Activated CD4-positive, alpha-beta T cell treated with anti-CD3 and anti-CD28 coated beads, Interleukin-2, amount 50 U/mL, for 4 hours (primary cell): ENCODE measurements at places on chromosomes 3 and 15.

- no peak for DNase-seq
These were observed 40.3 kb downstream of the WDR76 start for GRCh38 chr15:43867096-43867495.

GRCh38 chr15:48646331-48646730 is 822 bp upstream of the FBN1 start:
- no peak for DNase-seq

GRCh38 chr15:80204231-80204630 is 47.8 kb downstream of the CTXND1 start:
- no peak for DNase-seq

DNA sequence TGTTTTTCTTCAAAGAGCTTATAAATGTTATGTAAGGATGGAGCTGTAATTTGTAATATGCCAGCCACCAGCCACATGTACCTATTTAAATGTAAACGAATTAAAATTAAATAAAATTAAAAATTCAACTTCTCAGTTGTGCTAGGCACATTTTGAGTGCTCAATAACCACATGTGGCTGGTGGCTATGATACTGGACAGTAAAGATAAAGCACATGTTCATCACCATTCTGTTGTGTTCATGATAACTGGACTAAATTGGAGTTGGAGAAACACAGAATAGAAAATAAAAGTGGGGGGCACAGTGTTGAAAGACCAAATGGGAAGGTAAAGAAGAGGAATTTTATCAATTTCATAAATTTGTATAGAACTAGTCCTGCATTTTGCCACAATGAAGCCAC is 49.8 kb upstream of the DAZL start:
- no peak for DNase-seq

DNA sequence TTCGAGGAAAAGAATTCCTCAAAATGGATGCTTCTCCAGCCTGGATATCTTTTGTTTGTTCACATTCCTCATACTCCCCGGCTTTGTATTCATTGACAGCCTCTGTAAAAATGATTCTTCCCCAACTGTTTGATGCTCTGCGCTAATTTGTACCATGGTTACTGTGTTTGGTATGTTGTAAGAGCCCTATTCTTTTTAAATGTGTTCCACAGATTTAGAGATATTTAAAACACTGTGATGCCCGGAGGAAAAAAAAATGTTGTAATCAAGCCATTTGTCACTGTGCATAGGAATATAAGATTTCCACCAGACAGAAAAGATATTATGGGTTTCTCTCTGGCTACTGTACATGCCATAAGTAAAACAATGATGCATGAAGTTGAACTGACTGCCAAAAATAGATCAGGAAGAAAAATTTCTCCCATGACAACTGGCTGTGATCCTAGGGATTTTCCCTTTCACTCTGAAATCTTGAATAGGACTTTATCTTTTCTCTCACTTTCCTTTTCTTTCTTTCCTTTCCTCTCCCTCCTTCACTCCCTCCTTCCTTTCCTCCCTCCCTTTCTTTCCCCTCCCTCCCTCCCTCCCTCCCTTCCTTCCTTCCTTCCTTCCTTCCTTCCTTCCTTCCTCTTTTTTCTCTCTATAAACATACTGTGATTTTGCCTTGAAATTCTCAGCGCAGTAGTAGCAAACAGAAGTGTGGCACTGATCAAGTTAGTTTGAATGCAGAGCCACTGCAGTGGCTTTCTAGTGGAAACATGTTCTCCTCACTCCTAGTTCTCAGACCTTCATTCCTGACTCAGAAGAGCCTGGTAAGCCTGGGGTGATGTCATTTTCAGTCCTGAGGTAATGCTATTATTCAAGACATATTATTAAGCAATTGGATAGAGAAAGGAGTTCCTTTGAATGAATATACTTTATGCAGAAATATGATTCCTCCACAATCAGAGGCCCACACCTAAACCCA is 254.9 kb upstream of the TBL1XR1 start:
- DNase-seq, result no peak

- DNase-seq, result no peak
These were observed 32.7 kb downstream of the LYZL4 start for GRCh38 chr3:42377681-42378080.

DNA sequence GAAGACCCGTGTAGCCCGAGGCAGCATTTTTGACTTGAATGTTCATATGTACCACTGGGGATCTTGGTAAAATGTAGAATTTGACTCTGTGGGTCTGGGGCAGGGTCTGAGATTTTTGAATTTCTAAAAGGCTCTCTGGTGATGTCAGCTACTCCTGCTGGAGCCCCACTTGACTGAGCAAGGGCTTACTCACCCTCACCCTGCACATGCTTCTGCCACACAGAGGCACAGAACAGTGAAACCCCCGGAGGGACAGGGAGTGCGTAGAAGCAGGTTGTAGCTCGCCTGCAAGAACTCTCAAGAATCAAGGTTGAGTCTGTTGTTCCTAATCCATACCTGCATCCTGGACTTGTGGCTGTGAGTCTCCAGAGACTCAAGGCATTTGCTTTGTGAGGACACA is 41.1 kb downstream of the SLCO3A1 start:
- no peak for DNase-seq

DNA sequence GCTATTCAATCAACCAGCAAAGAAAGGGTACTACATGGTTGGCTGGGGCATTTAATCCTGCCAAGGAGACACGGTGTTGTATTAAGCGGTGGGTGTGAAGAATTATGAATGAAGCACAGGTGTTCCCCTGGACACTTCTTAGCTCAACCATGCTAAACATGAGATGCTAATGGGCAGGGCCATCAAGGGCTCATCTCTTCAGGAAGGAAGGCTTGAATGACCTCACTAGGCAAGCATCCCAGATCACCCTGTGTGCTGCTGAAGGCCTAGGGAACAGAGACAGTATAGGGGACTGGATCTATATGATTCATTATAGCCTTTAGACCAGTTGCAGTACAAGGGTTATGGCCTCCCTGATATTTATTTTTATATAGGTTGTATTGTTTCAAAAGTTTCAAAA is 221.3 kb upstream of the SLCO3A1 start:
- no peak for DNase-seq

- no peak for DNase-seq
These were observed 3.7 kb downstream of the CIB1 start for GRCh38 chr15:90230071-90230494.

DNA sequence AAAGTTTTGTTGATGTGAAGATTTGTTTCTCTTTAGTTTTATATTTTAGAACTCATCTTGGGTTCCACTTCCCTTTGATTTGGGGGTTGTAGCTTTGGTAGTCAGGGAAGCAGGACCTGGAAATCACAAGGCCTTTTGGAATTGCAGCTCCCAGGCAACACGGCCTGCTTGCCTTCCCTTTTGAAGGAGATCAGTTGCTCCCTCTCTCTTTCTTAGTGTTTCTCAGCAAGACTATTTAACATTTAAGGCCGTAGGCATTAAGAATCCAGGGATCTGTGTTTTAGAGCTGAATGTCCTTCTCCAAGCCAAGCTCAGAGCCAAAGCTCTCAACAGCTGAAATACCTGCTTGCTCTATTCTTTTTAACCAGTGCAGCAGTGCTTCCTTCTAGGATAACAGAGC is 310.3 kb downstream of the PTPRG start:
- no peak for DNase-seq

DNA sequence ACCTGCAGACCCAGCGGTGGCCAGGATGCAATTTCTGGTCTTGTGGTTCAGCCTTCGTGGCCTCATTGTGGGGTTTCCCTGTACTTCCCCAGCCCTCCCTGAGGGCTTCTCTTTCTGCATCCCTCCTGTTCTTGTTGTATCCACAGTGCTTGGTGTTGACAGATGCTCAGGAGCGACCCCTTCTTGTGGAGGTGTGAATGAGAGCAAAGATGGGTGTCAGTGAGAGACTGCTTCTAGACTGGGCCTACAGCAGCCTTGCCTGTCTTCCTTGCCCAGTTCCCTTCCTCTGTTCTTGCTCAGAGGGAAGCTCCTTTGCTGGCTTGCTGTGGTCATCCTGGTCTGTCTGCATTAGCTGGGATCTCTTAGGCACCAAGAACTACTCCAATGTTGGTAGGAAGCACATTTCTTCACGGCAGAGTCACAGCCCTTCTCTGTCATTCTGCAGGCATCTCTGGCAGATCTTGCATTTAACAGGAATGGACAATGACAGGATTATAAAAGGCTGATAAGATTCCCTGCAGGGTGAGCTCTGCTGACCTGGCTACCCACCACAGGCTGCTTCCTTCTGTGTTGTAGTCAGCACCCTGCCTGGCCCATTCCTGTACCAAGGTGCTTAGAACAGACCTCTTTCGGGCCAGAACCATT is 317.8 kb upstream of the C2CD4B start:
- DNase-seq, result no peak

GRCh38 chr15:42050484-42051255 is 29.8 kb upstream of the PLA2G4E start:
- no peak for DNase-seq

- no peak for DNase-seq
These were observed 193.4 kb upstream of the UBE2E1 start for GRCh38 chr3:23612296-23612891.

DNA sequence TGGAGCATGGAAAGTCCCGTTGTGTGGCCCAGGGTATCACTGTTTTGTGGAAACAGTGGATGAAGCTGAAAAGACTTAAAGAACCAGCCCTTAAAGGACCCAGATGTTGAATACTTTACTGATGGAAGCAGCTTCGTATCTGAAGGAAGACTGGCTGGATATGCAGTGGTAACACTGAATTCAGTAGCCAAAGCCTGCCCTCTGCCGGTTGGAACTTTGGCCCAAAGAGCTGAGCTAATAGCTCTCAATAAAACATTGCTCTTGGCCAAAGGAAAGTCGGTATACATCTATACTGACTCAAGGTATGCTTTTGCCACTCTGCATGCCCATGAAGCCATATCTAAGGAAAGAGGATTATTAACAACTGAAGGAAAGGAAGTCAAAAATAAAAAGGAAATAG is 885.4 kb downstream of the PDCD6IP start:
- DNase-seq, result peak; percentile 4

DNA sequence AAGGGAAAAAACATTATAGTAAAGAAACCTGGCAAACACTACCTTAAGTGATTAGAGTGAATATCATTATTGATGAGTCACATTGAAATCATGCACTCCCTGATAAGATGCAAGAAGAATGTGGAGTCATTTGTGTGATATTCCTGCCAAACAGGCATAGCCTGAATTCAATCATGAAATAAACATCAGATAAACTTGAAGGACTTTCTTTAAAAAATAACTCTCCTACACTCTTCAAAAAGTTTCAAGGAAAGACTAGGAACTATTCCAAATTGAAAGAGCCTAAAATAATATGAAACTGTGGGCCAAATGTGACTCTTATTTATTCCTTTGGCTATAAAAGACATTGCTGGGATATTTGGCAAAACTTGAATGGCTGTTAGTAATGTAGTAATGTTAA is 625.7 kb upstream of the LMCD1 start:
- no peak for DNase-seq

GRCh38 chr3:29072611-29073010 is 208.3 kb upstream of the RBMS3 start:
- no peak for DNase-seq

- no peak for DNase-seq
These were observed 18.1 kb downstream of the FBN1 start for GRCh38 chr15:48627260-48627940.

GRCh38 chr3:181859518-181859917 is 147.8 kb downstream of the SOX2 start:
- no peak for DNase-seq

GRCh38 chr15:67882487-67883233 is 42.8 kb upstream of the RNU6-1 start:
- no peak for DNase-seq

DNA sequence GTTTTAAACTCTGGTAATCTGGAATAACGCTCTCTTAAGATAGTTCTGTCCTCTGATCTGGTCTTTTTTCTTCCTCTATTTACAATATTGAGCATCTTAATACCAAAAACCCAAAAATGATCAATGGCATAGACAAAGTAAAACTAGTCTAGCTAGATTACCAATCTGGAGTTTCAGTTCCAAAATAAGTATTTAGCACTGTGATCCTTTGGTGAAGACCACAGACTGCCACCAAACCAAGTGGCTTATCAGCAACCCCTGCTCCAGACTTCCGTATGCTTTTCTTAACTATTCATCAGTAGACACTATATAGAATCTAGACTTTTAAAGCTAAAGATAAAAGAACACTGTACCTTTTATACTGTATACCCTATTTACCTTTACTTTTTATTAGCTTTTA is 35.5 kb upstream of the MAN2C1 start:
- no peak for DNase-seq

GRCh38 chr3:49158103-49158709 is 7.9 kb downstream of the CCDC71 start:
- peak; percentile 62 for DNase-seq

DNA sequence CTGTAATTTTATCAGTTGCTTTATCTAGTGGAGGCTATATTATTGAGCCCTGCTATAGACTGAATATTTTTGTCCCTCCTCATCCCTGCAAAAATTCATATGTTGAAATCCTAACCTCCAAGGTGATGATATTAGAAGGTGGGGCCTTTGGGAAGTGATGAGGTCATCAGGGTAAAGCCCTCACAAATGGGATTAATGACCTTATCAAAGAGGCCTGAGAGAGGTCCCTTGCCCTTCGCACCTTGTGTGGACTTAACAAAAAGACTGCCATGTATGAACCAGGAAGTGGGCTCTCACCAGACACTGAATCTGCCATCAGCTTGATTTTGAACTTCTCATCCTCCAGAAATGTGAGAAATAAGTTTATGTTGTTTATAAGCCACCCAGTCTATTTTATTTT is 381.4 kb upstream of the ONECUT1 start:
- no peak for DNase-seq

DNA sequence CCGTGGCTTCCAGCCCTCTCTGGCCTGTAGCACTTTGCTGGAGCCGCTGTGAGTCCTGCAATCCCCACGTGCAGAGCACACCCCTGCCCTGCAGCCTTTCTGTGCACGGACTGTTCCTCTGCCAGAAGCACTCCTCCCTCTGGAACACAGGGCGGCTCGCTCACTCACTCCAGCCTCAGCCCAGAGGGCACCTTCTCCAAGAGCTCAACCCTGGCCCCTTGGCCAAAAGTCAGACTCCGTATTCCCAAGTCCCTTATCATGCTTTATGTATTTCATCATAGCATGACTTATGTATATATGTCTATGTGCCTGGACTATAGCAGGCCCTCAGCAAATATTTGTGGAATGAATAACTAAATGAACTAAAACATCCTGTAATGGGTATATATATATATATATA is 63.2 kb downstream of the ASB7 start:
- DNase-seq, result no peak

GRCh38 chr3:78086150-78086549 is 1046.3 kb downstream of the ROBO2 start:
- DNase-seq, result no peak

DNA sequence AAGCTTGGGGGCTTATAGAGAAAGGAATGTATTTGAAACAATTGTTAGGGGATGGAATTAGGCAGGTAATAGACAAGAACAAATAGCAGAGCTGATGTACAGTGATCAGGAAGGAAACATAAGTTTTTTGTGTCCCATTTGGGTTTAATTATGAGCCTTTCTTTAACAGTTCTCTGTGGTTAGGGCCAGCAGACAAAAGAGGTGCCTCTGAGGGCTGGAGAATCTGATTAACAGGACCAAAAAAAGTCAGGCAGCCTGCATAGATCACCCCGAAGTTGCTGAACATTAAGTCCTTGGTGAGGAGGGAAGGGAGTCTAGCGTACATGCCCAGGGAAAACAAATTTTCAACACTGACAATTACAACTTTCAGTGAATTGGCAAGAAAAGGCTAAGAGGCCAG is 88.6 kb upstream of the SPRED1 start:
- DNase-seq, result no peak

GRCh38 chr3:144270100-144270499 is 298.5 kb downstream of the DIPK2A start:
- no peak for DNase-seq

- no peak for DNase-seq
These were observed 109.2 kb upstream of the NANOGP8 start for GRCh38 chr15:35194296-35194695.
